ENCODE measurements at places on chromosomes 7 and 10.

GRCh38 chr10:112744181-112745096 lies 205.6 kb upstream of the TCF7L2 start:
- no peak for DNase-seq

- DNase-seq, result no peak
These were observed 81.8 kb upstream of the SFMBT2 start for GRCh38 chr10:7492660-7493046.

GRCh38 chr7:14805105-14805719 lies 97.3 kb downstream of the DGKB start:
- no peak for DNase-seq

- DNase-seq, result no peak
These were observed 629.7 kb upstream of the FZD8 start for GRCh38 chr10:36271627-36272340.

DNA sequence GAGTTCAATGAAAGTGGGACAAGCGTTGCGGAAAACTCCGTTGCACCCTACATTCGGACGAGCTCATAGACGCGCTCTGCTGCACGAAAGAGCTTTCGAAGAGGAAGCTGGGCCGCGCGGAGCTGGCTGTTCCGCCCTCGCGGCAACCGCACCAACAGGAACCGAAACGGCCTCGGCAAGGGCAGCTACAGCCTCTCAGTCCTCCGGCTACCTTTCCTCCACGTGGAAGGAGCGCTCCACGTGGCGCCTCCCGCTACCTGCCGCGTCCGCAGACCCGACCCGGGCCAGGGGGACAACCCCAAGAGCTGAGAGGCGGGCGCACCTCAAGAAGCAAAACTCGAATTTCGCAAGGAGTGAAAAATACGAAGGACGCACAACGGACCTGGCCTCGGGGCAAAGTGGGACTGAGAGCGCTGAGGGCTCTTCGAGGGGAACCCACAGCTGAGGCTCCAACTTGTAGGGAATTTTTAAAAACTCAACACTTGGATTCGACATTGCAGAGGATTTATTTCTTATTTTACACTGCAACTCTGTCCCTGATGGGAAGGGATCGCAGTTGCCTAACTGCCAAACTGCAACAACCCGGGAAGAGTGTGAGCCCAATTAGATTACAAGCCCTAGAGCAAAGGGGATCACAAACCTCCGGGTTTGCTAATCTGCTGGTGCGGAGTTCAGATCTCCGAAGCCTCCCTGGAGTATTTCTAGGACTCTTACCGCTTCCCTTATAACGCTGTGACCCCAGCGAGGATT lies 1.4 kb downstream of the HPSE2 start:
- no peak for DNase-seq

GRCh38 chr7:4552985-4553384 lies 129.1 kb upstream of the FOXK1 start:
- DNase-seq, result no peak

DNA sequence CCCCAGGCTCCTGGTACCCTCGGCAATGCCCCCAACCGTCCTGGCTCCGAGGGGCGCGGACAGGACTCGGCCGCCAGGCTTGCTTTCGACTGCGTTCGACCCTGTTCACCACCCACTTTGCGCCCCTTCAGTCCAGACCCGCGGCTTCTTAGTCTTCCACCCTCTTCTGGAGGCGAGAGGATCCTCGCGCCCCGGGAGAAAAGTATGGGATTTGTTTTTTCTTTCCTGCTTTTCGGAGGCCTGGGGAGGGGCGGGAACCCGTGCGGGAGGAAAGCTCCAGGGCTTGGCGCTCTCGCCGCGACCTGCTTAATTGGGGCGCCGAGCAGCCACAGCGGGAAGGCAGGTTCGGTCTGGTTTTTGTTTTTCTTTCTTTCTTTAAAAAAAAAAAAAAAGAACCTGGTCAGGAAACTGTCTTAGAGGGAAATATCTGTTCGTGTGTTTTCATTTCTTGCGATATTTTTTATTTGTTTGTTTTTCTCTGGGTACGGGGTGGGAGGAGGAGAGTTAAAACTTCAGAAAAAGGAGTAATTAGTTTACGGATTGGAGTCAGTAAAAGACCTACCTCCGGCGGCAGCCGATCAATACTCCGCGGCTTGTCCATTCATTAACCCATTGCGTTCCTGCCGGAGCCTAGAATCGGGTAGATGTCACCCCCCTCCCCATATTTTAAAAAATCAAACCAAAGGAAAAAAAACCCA lies 1.6 kb downstream of the EMX2 start:
- no peak for DNase-seq

- DNase-seq, result no peak
These were observed 118.1 kb upstream of the SEM1 start for GRCh38 chr7:96827701-96828100.

- no peak for DNase-seq
These were observed 22.0 kb downstream of the VWA2 start for GRCh38 chr10:114261076-114261475.

DNA sequence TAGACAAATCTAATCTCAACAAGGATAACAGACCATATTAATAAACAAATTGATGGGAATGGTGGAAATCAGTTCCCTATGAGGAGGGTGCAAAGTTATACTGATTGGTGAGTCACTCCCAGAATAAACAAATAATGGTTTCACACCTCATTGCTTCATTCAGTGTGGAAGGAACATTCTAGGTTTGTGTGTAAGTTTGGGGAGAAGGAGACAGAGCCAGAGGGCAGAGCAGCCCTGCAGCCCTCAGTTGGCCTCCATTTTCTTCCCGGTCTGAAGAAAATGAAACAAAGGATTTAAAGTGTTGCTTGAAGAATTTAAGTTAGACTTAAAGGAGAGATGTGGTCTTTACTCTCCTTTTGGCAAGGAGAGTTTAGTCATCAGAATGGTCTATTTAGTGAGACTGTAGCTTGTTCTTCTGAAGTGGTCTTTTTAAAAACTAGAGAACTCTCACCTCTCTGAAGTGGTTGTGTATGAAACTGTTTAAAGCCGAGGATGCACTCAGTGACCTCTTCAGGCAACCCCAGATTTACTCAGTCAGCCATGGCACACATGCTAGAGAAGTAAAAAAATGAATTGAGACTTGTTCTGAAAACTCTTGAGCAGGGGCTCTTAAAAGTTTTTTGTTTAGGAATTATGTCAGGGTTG lies 27.2 kb downstream of the IKZF1 start:
- no peak for DNase-seq

DNA sequence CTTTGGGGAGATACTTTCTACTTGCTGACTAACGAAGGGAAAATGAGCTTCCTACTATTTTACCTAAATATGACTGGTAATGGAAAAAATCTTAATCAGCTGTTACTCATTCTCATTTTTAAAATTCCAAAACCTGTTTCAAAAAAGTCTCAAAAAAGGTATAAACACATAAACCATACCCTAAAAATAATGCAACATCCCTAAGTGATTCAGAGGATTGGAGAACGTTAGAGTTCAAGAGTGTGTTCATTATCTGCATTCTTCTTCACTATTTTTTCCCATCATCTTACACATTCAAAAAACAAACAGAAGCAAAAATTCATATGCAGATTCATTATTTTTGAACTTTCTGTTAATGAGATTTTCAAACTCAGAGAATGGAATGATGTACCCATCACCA lies 150.4 kb upstream of the GNAI1 start:
- DNase-seq, result no peak

DNA sequence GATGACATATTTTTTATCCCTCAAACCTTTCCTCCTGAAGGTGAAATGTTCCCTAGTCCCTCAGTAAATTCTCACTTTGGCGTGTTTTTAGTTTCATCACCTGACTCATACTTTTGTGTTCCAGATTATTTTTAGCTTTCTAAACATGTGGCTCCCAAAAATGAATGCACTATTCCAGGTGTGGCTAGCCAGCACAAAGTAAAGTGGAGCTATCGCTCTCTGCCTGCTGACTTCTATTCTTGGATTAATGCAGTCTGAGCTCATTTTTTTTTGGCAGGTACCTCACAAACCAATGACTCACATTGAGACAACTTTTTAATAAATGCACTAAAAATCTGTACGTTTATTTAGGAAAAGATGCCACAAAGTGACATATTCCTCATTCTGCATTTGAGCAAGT lies 58.8 kb upstream of the LANCL2 start:
- DNase-seq, result no peak

GRCh38 chr7:139104091-139104450 lies 5.4 kb downstream of the ZC3HAV1 start:
- no peak for DNase-seq

DNA sequence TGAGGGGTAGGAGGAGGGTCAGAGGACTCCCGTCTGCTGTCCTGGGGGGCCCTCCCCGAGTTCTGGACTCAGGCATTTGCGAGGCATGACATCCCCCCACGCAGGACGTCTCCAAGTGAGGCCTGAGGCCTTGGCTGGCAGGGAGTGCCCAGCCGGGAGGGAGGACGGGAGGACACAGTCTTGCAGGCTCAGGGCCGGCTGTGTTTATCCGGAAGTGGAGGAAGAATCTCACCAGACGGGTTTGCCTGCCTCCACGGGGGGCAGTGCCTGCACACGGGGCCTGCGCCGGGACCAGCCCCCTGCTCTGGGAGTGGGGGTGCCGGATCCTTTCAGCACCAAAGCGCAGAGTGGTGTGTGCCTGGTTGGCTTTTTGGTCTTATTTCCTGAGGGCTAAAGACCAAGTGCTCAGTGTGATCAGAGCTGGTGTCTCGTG lies 10.9 kb downstream of the PWWP2B start:
- no peak for DNase-seq

DNA sequence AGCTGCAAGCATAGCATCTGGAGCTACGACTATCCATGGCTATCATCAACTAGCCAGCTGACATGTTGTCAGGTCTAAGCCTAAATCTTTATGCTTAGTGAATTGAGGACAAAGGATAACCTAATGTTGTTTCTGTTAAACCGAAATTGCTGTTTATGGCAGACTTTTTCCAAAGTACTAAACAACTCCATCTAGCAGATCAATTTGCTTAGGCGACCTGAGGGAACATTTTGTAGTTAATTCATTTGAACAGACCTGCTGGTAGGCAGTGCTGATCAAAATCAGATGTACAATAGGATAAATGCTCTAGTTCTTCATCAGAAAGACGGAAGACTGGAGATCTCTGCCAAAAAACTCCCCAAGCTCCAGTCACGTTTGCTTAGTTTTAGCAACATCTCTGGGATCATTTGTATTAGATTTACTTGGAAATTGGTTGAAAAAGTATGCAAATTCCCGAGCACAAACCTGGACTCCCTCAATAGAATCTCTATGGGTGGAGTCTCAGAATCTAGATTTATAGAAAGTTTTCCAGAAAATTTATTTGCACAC lies 301.6 kb upstream of the NRP1 start:
- DNase-seq, result no peak

DNA sequence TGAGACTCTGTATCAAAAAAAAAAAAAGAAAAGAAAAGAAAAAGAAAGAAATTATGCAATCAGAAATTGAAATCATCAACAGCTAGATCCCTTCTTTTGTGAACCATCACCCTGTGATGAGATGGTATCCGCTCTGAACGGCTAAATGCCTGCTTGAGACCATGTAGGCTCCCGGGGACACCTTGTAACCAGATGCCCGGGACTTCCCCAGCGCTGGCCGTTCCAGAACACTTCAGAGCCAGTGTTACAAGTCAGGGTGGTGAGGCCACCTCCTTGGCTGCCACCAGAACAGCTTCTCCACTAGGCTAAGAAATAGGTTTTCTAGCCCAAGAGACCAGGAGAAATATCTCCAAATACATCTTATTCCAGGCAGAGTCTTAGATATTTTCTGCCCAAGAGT lies 119.4 kb upstream of the SH2B2 start:
- no peak for DNase-seq

GRCh38 chr10:3426190-3426845 lies 253.7 kb upstream of the PITRM1 start:
- no peak for DNase-seq

All from activated naive CD4-positive, alpha-beta T cell (primary cell).